ENCODE measurements at places on chromosomes 7 and 10.

DNA sequence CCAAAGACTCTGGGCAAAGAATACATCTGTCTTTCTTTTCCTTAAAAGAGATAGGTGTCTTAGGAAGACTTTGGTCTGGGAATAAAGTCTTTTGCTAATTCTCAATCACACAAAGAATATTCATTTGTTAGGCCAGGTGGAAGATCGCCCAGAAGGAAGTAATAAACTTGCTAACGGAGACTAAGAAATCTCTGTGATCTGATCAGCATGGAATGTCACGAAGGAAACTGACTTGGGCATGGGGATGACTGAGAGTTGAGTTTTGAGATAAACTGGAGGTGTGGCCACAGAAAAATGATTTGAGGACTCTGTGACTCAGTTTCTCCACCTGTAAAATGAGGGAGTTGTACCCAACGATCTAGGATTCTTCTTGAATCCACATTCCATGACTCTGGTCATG is 161.1 kb upstream of the SVIL start:
- DNase-seq = no peak

DNA sequence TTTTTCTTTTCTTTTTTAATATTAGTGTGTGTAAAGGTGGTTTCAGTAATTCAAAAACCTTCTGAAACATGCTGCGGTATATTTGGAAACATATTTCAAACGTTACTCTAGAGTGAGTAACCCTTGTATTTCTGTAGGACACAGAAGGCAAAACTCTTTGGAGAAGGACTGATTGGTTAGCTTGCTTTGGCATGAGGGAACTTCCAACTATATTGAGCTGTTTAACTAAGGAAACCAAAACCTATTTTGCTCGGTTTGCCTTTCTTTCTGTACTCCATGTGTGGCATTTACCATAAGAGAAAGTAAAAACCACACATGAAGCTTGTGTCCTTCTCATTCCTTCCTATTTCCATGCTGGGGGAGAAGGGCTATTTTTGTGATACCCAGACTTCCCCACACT is 149.8 kb downstream of the DYNC1I1 start:
- DNase-seq = no peak

GRCh38 chr10:3805791-3806461 is 20.9 kb upstream of the KLF6 start:
- DNase-seq = peak; percentile 70

GRCh38 chr10:29028486-29028885 is 260.4 kb upstream of the LYZL1 start:
- no peak for DNase-seq

GRCh38 chr10:78290131-78290750 is 256.6 kb downstream of the RPS24 start:
- DNase-seq = no peak

- no peak for DNase-seq
Observed at GRCh38 chr10:132574783-132575319, 37.3 kb downstream of the INPP5A start.

DNA sequence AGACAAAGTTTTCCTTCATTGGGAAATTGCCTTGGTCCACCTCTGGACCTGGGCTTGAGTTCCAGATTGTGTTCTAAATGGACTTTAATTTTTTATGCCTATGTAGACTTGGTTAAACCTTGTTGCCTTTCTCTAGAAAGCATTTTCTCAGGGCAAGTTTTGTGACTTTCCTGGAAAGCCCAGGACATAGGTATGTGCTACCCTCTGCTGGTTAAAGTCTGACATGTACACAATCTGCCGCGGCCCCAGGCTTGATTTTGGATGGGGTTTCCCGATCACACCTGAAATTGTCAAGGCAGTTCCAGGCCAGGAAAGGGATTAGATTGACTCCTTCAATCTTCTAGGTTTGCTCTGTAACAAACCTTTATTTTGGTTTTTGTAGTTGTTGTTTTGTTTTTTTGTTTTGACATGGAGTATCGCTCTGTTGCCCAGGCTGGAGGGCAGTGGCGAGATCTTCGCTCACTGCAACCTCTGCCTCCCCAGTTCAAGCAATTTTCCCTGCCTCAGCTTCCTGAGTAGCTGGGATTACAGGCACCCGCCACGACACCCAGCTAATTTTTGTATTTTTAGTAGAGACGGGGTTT is 14.1 kb upstream of the AKR1B10 start:
- peak; percentile 53 for DNase-seq

GRCh38 chr10:107164992-107165391 is 486 bp upstream of the SORCS1 start:
- DNase-seq = no peak

DNA sequence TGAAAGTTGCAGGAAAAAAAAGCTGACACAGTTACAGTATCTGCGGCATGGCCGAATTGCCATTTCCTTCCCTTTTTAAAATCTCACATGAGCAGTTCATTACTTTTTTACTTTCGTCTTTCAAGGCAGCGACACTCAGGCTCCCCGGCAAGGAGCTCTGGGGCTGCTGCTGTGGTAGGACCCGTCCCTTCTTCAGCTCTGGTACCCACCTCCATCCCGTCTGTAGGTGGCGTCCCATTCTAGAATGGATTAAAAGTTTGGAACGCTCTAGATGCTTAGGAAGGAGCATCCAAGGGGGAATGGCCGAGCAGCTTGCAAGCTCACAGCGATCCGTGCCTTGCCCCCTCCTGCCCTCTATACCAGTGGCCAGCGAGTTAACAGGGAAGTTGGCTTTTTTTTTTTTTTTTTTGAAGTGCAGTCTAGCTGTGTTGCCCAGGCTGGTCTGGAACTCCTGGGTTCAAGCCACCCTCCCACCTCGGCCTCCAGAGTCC is 22.8 kb upstream of the TTYH3 start:
- peak; percentile 32 for DNase-seq

All from activated T-cell treated with anti-CD3 and anti-CD28 coated beads, Interleukin-2, amount 50 U/mL, for 48 hours (primary cell).